ENCODE measurements at places on chromosomes 5 and 9. TPM values are rescaled to one million over a fixed set of nuclear protein-coding genes. Genes with fewer than 3 reads are reported as not detected.

Gene SPATA31C1
- polyA plus RNA-seq, result 0.47 TPM

Gene IZUMO3
- not detected for polyA plus RNA-seq

Gene RBM27
- polyA plus RNA-seq, result 25.1 TPM

Gene PHAX
- 100.0 TPM for polyA plus RNA-seq

Gene SPINK13
- 0.58 TPM for polyA plus RNA-seq

Gene FBXW11
- 58.7 TPM for polyA plus RNA-seq

DNA sequence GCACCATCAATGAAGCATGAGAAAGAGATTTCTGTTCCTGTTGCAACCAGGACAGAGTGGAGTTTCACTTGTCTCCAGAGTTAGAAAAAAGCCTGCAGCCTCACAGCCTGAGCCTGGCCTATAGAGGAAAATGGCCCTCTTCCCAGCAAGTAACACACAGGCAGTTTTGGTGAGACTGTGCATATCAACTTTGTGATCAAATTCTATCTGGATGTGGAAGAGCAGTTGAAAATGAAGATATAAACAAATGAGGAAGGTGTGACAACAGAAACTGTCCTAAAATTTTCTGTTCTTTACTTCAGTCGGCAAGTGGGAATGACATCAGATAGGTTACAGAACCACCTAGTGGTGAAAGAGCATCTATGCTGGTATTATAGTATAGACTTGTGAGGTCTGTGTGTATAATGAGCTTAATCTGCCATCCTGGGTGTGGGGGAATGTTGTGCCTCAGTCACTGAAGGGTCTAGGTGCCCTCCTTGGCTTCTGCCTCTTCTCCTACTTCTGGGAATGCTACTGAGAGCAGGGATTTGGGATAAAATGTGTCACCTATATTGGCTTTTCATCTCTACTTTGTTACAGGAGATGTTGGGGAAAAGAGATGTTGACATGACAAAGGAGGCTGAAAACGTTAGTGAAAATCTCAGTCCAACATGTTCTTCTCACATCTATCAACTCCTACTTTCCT, 28.2 kb downstream of the YIPF5 start:
- no peak for DNase-seq

- DNase-seq, result no peak
Observed at GRCh38 chr5:135225856-135226560, 173.0 kb downstream of the MACROH2A1 start.

GRCh38 chr5:674630-675011, 18.5 kb downstream of the TPPP start:
- DNase-seq, result no peak

DNA sequence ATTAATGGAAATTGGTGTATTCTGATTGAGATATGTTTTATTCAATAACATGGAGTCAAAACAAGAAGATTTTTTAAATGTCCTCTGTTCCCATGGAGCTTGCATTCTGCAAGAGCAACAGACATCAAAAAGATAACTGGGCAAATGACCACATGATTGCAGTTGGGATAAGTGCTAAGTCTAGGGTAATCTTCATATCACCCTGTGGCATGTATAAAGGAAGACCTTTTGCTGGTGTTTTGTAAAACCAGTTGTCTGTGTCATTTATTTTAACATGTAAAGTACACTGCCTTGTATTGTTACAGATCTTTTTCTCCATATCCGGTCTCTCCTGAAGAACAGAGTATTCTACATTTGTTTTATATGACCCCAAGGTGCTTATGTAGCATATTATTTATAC, 44.0 kb downstream of the PTCD2 start:
- no peak for DNase-seq

DNA sequence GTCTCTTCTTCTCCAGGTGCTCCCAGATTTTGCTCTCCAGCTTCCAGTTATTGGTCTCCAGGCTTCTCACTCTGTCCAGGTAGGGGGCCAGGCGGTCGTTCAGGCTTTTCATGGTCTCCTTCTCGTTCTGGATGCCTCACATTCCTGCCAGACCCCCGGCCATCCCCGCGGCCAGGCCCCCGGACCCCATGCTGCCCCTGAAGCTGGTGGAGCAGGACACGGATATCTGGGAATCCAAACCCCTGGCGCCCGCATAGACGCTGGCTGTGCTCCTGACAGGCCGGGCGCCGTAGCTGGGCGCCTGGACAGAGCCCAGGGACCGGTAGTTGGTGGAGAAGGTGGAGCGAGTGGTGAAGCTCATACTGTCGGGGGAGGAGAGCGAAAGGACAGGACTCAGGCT, 534.4 kb upstream of the TLE4 start:
- no peak for DNase-seq

GRCh38 chr5:82664732-82665131, 386.6 kb upstream of the RPS23 start:
- DNase-seq, result no peak

GRCh38 chr5:107365320-107366109, 305.2 kb downstream of the EFNA5 start:
- no peak for DNase-seq

DNA sequence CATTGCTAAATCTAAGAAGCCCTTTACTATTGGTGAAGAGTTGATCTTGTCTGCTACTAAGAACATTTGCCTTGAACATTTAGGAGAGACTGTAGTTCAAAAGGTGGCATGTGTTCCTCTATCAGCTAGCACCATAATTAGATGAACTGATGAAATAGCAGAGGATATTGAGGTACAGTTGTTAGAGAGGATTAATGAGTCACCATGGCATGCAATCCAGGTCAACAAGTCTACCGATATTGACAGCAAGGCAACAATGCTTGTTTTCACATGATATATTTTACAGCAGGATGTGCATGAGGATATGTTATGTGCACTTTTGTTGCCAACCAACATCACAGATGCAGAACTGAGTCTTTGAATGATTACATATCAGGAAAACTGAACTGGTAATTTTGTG, 134.3 kb upstream of the CDH9 start:
- no peak for DNase-seq

DNA sequence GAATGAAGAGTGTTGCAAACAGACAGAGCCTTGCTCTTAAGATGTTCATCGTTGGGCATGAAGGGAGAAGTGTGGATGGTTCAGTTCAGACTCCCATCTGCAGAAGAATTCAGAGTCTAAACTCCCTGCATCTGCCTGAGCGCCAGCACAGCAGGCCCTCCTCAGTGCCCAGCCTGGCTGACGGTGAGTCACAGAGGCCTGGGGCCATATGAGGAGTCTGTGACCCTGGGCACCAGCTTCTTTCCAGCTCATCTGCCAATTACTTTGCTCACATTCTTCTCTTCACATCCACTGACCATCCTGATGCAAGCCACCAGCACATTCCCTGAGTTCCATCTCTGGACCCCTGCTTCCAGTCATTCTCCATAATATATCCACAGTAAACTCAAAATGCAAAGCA, 401.1 kb upstream of the TRPC7 start:
- no peak for DNase-seq

- no peak for DNase-seq
Observed at GRCh38 chr5:9496801-9497200, 49.1 kb downstream of the SEMA5A start.

GRCh38 chr5:105274079-105274478, 1711.5 kb upstream of the NUDT12 start:
- no peak for DNase-seq

DNA sequence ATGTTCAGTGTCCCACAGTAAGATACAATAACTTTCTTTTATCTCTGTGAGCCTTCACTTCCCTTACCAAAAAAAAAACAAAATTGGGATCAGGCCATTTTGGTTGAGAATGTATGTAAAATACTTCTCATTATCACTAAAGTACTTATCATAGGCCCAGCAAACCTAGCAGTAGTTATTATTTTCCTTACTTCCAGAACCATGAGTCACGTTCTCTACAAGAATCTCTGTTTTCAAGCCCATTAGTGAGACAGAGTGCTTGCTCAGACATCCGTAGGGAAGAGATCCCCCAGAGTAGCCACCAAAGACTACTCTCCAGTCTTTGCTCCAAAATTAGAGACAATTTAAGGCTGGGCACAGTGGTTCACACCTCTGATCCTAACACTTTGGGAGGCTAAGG, 103.9 kb upstream of the NR5A1 start:
- DNase-seq, result no peak

GRCh38 chr5:142697356-142698255, 11.7 kb upstream of the FGF1 start:
- DNase-seq, result no peak

DNA sequence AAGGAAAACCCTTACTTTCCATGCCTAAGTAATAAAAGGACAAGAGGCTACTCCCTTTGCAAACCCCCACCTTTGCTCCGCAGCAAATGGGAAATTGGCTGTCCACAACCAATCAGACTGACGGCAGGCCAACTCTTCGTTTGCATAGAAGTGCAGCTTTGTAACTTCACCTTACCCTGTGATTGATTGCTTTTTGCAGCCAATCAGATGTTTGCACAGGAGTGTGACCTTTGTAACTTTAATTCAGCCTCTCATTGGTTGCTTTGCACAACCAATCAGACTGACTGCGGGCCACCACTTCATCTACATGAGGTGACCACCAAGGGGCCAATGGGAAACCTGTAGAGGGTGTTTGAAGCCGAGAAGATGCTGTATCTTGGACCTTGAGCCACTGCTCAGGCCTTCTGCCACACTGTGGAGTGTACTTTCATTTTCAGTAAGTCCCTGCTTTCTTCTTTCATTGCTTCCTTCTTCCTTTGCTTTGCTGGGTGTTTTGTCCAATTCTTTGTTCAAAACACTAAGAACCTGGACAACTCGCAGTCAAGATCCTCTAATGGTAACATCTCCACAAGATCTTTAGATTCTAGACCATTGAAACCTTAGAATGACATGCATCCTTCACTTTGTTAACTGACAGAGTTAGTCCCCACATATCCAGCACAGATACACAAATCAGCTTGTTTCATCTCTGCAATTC, 51.3 kb upstream of the FREM1 start:
- no peak for DNase-seq

GRCh38 chr5:40223884-40224402, 455.8 kb upstream of the PTGER4 start:
- DNase-seq, result no peak
